ENCODE measurements at places on chromosomes 7 and 10. TPM values are rescaled to one million over a fixed set of nuclear protein-coding genes. Genes with fewer than 3 reads are reported as not detected.

The TRIM50 gene
- not detected for total RNA-seq

The CTNNA3 gene
- not detected for total RNA-seq

The CLDN3 gene
- total RNA-seq: 0.07 TPM

The CYP2C19 gene
- total RNA-seq: not detected

The CPXM2 gene
- 9.2 TPM for total RNA-seq

The CYCS gene
- total RNA-seq: 51.4 TPM

The KAZALD1 gene
- 1.1 TPM for total RNA-seq
